ELR (cell line): ENCODE measurements at places on chromosomes 6 and 20.

DNA sequence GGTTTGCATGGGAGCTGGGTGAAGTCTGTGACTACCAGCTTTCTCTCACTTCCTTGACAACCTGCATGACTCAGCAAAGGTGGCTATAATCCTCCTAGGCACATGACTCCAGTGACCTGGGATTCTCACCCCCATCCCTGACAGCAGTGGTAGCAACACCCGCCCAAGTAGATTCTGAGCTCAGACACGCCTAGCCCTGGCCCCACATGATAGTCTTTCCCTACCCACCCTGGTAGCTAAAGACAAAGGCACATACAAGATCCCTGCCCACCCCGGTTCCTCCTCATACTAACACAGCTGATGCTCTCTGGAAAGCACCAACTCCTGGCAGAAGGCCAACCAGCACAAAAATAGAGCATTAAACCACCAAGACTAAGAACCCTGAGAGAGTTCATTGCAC lies 25.9 kb upstream of the CRISP1 start:
- no peak for DNase-seq

DNA sequence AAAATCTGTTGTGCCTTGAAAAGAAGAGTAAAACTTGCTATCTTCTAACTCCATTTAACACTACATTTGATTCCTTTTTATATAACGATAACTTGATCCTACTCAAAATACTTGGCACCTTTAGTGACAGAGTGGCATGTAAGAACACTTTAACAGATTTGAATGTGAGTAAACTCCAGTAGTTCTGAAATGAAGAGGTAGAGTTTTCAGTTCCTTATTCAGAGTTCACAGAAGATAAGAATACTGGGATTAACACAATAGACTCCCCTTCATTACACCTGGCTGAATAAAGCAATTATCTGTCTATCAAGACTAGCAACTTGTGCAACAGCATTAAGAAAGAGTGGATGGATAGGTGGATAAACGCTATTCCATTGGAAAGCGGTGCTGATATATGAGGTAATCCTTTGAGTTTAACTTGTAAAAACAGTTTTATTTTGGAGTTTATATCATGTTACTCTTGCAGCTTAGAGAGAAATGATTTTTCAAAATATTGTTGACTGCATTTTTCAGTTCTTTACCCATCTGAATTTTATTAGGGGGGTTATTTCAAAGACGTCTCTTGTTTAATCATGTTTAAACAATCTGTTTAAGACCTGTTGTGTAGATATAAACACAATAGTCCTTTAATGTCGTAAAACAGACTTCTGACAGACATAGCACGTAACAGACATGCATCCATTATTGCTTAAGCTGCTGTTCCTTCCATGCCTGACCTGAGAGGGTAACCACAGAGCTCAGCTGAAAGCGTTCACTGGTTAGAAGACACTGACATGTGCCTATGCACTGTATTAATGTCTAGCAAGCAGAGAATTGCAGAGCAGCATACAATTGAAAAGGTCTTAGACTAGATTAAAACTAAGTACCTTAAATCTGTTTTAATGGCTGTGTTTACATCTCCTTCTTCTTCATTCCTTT lies 102.4 kb upstream of the SUPT3H start:
- peak; percentile 46 for DNase-seq

- DNase-seq, result no peak
Observed at GRCh38 chr6:170088582-170088955, 202.3 kb downstream of the DLL1 start.

DNA sequence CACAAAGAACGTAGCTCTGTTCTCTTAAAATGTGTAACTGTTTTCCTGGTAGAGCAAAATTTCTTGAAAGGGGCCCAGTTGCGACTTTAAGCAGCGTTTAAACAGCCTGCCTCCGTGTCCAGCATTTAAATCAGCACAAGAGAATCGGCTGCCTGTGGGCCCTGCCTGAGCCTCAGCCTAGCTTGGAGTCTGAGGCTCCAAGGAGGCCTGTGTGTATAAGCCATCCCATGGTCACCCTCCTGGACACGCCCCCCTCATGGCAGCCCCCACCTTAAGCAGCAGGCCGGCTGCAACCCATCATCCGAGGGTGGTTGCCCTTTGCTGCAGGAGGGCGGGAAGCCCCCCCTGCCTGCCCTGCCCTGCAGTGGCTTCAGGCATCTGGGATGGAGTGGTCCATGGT lies 18.9 kb downstream of the SDCBP2 start:
- DNase-seq, result no peak

DNA sequence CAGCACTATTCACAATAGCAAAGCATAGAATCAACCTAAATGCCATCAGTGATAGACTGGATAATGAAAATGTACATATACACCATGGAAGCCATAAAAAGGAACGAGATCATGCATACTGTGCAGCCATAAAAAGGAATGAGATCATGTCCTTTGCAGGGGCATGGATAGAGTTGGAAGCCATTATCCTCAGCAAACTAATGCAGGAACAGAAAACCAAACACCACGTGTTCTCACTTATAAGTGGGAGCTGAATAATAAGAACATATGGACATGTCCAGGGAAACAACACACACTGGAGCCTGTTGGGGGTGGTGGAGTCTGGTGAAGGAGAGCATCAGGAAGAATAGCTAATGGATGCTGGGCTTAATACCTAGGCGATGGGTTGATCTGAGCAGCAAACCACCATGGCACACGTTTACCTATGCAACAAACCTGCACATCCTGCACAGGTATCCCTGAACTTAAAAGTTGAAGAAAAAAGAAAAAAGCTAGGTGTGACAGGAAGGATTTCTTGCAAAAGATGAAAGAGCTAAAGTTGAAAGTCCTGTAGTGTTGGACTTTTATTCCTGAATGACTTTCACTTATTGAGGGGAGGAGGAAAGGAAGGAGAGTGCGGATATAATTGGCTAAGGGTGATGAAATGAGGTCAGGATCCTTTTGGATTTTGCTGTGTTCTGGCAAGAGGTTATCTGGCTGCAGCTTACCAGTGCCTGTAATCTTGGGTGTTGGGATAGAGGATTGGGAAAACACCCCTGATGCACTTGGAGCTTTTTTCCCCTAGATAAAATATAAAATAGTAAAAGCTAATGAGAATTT lies 8.5 kb downstream of the TRMT11 start:
- DNase-seq, result no peak

- no peak for DNase-seq
Observed at GRCh38 chr20:31956556-31957526, 5.0 kb upstream of the PDRG1 start.

DNA sequence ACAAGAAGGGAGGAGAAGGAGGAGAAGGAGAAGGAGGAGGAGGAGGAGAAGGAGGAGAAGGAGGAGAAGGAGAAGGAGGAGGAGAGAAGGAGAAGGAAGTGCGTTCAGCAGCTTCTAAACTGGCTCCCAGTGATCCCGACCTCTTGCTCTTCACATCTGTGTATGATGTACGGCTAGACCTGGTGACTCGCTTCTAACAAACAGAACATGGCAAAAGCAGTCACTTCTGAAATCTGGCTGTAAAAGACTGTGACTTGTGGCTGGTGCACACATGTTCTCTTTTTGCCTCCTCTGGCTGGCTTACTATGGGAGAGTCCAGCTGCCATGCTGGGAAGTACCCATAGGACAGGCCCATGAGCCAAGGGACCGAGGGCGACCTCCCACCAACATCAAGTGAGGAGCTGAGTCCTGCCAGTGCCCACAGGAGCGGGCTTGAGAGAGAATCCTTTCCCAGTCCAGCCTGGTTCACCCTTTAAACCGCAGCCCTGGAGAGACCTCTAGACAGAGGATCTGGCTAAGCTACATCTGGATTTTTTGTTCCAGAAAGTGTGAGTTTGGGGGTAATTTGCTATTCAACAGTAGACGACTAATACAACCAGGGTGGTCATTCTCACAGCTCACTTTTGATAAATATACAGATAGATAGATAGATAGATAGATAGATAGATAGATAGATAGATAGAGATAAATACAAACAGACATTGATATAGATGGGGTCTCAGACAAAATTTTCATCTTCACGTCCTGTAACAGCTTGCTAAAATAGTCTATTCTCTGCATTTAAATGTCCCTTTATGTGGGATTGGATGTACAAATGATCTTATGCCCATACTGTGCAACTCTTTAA lies 42.3 kb downstream of the RPP40 start:
- no peak for DNase-seq

- DNase-seq, result no peak
Observed at GRCh38 chr6:160095146-160095845, 26.3 kb upstream of the SLC22A1 start.

GRCh38 chr6:17831135-17831534 lies 124.4 kb upstream of the NUP153 start:
- DNase-seq, result peak; percentile 39

GRCh38 chr6:110468731-110469130 lies 7.7 kb downstream of the SLC22A16 start:
- no peak for DNase-seq

DNA sequence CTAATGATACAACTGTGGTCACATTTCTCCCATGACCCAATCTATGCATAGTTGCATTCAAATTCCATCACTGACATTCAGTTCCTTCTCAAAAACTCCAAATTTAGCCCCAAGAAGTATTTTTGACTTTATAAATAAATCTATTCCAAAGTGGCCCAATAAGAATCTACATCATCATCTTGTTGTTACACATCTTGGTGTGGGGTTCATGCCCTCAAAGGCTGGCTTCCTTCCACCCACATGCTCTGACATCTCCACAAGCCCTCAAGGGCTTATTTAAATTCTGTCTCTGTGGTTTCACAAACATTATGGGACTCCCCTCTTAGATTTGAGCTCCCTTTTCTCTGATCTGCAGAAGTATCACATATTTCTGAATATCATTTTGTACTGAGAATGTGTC lies 585.3 kb upstream of the BTBD3 start:
- no peak for DNase-seq

- peak; percentile 2 for DNase-seq
Observed at GRCh38 chr6:85096976-85097375, 332.6 kb upstream of the TBX18 start.

DNA sequence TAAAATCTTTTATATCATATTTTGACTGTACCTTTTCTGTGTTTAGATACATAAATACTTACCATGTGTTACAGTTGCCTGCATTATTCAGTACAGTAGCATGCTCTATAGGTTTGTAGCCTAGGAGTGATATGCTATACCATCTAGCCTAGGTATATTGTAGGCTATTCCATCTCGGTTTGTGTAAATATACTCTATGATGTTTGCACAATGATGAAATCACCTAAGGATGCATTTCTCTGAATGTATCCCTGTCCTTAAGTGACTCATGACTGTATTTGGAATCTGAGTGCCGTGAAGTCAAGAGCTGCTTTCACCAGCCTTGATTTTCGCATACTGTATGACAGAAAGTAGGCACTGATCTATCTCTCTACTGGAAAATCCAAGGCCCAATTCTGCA lies 129.9 kb downstream of the UTRN start:
- DNase-seq, result peak; percentile 92

- peak; percentile 75 for DNase-seq
Observed at GRCh38 chr6:52416629-52417151, 3.5 kb upstream of the EFHC1 start.

GRCh38 chr6:77609106-77609505 lies 43.7 kb upstream of the MEI4 start:
- no peak for DNase-seq

- no peak for DNase-seq
Observed at GRCh38 chr20:63767456-63767855, 27.9 kb downstream of the SLC2A4RG start.

DNA sequence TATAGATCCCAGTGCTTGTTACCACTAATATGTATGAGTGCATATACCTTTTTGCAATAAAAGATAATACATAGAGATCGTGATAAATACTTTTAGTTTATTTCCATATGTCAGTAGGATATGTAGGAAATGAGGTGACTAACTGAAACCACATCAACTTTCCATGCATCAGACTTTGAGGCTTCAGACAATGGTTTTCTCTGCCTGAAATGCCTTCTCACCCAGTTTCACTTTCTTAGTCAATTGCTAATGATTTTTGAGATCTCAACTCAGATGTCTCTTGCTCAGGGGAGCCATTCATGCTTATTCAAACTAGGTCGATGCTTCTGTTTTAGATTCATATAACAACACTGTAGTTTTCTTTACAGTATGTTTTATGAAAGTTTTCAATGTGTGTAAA lies 626.6 kb upstream of the ADGRB3 start:
- peak; percentile 41 for DNase-seq

DNA sequence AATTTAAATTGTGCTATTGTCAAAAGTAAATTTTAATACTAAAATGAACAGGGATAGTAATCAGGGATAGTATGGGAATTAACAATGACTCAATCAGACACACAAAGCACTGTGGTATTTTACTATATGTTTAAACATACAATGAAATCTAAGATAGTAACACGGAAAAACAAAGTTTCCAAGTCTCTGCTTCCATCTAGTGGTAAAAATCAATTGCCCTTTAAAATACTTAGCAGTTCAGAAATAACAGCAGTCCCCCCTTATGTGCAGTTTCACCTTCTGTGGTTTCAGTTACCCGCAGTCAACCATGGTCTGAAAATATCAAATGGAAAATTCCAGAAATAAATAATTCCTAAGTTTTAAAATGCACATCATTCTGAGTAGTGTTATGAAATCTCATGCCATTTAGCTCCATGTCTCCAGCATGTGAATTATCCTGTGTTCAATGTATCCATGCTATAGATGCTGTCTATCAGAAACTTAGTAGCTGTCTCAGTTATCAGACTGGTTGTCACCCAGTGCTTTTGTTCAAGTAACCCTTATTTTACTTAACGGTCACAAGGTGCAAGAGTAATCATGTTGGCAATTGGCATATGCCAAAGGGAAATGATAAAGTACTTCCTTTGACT lies 58.5 kb downstream of the AHI1 start:
- peak; percentile 69 for DNase-seq

DNA sequence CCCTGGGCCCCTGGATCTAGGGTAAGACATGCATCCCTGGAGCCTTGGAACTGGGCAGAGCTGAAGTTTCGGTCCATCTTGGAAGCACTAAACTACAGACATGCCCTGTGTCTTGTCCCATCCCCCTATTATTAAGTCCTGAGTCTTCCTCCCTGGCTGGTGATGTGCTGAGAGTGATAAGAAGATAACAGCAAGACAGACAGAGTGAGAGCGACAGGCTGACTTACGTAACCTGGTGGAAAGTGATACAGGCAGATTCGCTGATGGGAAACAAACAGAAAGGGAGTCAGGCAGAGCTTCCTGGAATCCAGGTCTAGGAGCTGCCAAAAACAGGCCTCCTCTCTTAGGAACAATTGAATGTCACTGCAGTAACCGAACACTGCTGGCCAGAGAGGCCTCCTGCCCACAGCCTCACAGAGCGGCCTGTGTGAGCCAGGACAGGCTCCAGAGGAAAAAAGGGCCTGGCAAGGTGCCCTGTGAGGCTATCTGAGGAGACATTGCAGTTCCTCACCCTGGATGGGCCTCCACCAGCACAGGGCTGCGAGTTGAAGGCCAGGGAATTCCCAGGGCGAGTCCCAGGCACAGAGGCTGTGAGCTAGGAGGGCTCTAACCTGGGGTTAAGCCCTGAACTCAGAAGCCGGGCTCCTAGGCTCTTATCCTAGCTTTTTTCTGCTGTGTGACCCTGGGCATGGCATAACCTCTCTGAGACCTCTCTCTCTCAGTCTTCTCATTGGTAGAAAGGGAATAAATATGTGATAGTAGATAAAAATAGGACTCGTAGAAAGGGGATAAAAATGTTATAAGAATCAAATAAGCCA lies 34.2 kb upstream of the B4GALT5 start:
- no peak for DNase-seq

GRCh38 chr20:57868310-57868709 lies 158.5 kb upstream of the PMEPA1 start:
- DNase-seq, result no peak

- no peak for DNase-seq
Observed at GRCh38 chr6:146923205-146923833, 280.9 kb upstream of the STXBP5 start.

- no peak for DNase-seq
Observed at GRCh38 chr6:35512740-35513139, at the start of gene TULP1. TULP1 (minus strand) TSS chr6:35512896; CDS start chr6:35512858, 38 bp downstream.
